NCI-H226 (cell line): ENCODE measurements at places on chromosomes 1 and 21.

- no peak for DNase-seq
Measured at GRCh38 chr1:207311888-207312603, 9.4 kb upstream of the CD55 start.

- DNase-seq, result peak; percentile 91
Measured at GRCh38 chr21:29155118-29155932, 24.9 kb downstream of the MAP3K7CL start.

DNA sequence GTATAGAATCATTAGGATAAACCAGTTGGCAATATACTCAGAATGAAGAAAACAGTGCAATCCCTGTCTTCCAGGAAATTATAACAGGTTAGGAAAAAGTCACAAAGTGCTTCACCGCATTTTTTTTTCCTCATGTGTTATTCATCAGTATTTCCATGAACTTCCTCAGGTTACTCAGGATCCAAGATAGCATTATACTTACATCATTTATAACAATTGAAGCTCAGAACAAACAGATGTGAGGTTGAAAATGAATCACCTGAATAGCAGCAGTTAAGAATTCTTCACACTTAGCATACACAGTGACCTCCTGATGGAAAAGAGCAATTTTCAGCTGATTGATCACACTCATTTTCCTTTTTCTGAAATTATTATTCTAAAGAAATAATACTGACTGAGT is 1040.7 kb upstream of the B3GALT2 start:
- DNase-seq, result peak; percentile 39

GRCh38 chr1:67978890-67979516 is 71.4 kb downstream of the DIRAS3 start:
- peak; percentile 89 for DNase-seq

DNA sequence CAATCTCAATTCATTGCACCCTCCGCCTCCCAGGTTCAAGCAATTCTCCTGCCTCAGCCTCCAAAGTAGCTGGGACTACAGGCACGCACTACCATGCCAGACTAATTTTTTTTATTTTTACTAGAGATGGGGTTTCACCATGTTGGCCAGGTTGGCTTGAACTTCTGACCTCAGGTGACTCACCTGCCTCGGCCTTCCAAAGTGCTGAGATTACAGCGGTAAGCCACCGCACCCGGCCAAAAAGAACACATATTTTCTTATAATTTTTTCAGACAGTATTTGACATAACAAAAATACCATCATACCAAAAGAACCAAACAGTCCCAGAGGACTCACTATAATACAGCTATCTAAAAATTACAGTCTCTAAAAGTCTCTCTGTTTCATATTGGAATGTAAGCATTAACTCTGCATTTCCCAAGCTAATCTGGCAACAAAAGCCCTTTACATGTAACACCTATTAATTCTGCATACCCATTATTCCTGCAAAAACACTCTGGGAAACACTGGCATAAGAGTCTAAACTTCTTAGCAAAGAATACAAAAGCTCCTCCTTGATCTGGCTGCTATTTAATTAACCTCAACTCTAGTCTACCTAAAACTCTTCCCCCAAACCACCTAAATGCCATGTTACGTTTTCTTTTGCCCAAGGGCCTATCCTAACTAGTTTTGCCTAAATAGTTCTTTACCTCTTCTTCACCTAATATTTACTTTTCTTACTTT is 26.9 kb downstream of the WDR26 start:
- peak; percentile 15 for DNase-seq

DNA sequence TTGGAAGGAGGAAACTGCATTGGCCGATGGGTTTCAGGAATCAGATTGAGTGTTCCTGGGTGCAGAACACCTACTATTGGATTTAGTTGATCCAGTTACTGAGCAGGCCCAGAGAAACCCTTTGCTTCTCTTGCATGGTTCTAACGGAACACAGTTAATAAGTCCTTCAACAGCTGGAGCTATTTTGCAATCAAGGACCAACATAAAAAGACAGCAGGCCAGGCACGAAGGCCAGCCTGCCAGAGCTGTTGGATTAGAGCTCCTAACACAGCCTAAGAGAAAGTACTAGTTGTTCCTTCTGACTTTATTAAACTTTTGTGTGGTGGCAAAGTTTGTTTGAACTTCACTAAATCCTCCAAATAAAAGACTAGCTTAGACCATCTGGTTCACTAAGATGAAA is 148.0 kb upstream of the LMO4 start:
- DNase-seq, result no peak

DNA sequence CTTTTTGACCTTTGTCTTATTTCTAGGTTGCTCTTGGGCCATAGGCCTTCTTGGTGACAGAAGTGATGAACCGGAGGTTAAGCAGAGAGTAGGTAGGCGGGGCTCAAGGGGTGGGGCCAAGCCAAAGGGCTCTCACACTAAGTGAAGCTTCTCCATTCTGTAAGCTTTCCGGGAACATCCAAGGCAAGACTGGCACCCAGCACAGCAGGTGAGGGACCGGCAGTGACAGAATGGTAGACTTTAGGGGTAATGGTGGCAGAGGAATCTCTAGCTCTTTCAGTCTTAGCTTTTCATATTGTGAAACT is at the start of gene TNFAIP8L2:
Gene TNFAIP8L2 (plus strand): TSS at position 135 of the 305 bp plus-strand sequence. CDS start 2,049 bp downstream, outside the sequence.
- DNase-seq, result no peak

DNA sequence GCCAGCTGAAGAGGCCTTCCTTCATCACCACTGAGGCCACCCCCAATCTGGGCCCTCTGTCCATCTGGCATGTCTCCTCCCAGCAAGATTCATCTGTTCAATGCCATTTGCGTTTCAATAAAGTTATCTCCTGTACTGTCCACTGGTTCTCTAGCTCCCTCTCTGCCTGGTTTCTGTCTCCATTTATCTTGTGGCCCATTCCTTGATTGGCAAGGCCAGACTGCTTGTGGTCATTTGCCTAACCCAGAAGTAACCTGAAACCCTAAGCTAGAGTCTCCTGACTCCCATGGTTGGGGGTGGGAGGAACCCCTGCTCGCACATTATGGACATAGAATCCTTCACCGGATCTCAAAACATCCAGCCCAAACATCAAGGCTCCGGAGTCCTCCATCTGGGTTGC is 2.1 kb upstream of the IPO9 start:
- DNase-seq, result no peak

GRCh38 chr1:13817906-13818305 is 117.9 kb downstream of the PRDM2 start:
- DNase-seq, result no peak

DNA sequence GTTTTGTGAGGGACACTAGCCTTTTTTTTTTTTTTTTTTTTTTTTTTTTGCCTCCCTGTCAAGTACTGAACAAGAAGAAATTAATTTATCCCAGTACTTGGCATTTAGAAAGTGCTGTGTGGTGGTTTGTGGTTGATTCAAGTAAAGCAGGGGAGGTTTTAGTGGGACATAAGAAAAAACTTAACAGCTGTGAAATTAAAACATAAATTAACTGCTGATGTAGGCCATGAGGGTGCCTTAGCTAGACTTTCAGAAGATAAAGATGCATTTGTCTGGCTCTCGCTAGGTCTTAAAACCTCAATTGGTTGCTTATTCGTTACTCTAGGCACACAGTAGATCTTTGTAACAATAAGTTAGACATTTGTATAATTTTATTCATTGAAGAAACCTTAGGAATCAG is 52.3 kb downstream of the SPATA46 start:
- no peak for DNase-seq

DNA sequence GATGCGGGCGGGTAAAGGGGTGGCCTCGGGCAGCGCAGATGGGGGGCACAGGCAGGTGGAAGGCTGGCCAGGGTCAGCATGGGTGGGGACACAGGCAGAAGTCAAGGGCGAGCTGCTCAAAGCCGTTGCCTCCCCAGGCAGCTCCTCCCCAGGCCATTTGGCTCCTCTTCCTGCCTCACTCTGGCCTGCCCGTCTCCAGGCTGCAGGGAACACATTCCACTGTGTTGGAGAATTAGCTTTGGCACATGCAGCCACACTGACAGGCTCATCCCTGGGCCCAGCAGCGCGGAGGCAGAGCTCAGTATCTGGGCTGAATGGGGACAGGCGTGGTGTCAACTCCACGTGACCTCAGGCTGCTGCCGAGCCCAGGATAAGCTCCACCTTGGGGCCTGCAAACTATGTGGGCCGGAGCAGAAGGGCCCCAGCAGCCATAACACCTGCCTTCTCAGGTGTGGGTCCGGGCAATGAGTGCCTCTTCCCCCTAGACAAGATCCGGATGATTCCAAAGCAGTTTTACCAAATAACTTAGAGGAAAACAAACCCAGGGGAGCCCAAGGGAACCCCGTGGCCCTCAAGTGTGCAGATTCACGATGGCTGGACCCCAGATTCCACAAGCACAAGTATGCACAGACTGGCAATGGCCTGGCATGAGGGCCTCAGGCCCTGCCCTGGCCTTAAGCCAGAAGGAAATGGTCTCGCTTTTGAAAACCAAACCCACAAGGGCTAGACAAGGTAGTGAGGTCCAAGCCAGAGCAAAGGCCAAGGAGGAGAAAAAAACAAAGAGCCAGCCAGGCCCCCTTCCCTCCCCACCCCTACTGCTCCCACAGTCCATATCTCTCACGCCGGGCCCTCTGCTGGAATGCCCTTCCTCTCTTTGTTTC is 40.2 kb downstream of the HSPG2 start:
- no peak for DNase-seq

DNA sequence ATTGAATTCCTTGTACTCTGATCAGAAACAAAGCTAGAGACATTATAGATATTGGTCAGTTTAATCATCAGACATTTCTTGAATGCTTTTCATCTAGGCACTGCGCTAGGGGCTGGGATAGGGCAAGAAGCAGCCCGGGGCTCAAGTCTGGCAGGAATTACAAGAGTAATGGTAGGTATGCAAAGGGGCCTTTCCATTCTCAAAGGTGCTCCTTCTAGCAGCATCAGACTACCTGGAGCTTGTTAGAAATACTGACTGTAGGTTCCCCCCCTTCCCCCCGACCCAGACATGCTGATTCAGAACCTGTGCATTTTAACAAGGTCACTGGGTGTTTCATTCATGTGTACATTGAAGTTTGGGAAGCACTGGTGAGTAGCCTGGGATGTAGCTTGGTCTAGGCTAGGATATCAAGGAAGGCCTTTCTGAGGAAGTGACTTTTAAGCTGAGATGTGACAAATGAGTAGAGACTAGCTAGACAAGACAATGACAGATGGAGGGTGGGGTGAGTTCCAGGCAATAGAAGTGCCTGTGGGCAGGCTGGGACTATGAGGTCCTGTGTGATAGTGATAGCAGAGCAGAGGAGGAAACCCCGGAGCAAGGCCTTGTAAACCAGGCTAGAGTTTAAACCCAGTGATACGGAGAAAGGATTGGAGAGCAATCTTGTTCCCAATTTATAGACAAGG is 26.3 kb downstream of the NFASC start:
- DNase-seq, result no peak

- DNase-seq, result peak; percentile 32
Measured at GRCh38 chr1:17405898-17406759, 33.3 kb downstream of the RCC2 start.

GRCh38 chr1:96722958-96723357 is 1.4 kb downstream of the PTBP2 start:
- no peak for DNase-seq

DNA sequence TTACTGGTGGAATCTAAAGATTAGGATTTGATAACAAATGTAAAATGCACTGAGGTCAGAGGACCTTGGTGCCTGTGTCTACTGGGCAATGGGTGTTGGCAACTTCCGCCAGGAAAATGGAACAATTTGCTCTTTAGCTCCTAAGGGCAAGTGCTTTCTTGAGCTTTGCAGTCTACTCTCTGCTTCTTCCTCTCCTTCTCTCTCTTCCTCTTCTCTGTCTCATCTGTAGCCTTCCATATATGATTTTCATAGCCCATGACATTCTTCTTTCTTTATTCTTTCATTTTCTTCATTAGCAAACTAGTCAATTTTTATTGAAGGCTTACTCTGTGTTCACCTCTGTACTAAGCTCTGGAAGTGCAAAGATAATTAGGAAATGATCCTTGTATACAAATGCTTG is 35.5 kb downstream of the OVGP1 start:
- DNase-seq, result no peak

- DNase-seq, result no peak
Measured at GRCh38 chr1:40658751-40659648, 6.5 kb downstream of the RIMS3 start.

DNA sequence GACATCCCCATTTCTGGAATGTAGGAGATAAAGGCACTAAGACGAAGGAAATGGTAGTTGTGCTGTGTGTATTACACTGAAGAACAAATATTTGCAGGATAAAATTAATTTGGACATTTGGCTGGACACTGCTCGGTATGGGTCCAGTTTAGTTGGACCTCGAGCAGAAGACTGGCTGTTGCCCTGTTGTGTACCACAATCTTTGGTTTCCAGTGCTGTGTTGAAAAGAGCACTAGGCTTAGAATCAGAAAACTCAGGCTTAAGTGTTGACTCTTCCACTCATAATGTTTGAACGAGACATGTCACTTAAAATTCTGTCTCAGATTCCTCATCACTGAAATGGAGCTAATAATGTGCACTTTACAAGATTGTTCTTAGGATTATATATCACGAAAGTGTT is 1.2 kb upstream of the ARPC5 start:
- no peak for DNase-seq

DNA sequence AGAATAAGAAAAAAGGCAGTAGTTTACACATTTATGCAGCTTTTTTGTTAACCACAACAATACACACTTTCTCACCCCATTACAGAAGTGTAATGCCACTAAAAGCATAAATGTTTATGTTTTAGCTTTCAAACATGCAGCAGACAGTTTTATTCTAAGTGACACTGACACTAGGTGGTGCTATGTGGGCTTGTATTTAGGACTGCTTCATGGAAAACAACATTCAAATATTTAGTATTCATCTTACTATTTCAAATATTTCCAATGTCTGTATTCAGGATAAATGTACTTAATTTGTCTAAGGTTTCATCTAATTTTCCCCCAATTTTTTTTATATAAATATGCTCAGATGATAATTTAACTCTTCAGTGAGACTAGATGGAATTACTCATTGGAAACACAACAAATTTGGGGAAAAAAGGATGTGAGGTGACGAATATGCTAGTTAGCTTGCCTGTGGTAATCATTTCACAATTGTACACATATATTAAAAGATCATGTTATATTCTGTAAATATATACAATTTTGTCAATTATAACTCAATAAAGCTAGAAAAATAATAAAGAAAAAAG is 71.4 kb downstream of the USP1 start:
- no peak for DNase-seq
